ENCODE measurements at places on chromosomes 12 and 14. TPM values are rescaled to one million over a fixed set of nuclear protein-coding genes. Genes with fewer than 3 reads are reported as not detected.

- no peak overlapping the region for H3K4me3 ChIP-seq
- H3K36me3 ChIP-seq: no peaks in the 10 kb centered on the region
- no peaks in the 10 kb centered on the region for H3K4me1 ChIP-seq
Observed at GRCh38 chr12:97575403-97576193, 113.0 kb downstream of the RMST start.

Gene SLC16A7
- polyA plus RNA-seq: not detected

DNA sequence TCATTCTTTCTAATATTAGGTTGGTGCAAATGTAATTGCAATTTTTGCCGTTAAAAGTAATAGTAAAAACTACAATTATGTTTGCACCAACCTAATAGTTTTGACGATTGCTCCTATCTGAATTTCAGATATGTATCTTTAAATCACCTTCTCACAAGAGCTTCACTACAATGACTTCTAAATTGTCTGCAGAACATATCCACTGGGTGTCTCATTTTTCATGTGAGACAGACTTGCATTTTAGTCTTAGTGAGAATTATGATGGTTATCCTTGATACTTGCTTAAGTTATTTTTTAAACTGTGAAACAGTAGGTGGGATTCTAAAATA, 84.6 kb downstream of the ITPR2 start:
- H3K36me3 ChIP-seq: no peaks in the 10 kb centered on the region
- H3K4me3 ChIP-seq: no peak overlapping the region
- no peaks in the 10 kb centered on the region for H3K27me3 ChIP-seq
- H3K4me1 ChIP-seq: peaks cover 36% of the 10 kb centered on the region

DNA sequence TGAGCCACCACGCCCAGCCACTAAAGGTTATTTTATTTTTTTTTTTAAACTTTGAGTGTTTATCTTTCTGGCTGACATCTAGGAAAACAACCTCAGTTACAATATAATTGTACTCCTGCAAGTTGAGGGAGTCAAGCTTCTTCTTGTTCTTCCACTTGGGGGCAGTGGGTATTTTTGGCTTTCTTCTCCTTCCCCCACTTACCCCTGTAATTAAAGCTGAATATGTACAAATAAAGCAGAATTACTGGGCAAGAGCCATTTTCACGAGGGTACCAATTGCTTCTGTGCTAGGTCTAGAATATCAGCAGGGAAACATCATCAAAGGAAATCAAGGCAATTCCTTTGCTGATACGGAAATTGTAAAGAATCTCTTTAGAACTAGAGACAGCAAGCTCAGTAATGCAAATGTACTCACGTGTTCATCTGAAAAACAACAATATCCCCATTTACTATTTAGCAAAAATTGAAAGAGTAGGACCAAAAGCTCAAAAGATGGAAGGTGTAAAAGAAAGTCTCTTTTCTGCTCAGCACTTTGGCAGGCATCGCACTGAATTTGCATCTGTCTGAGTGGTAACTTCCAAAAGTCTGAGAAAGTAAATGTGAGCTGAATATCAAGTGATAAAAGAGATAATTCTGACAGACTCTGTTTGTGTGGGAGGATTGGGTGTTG, 72.8 kb downstream of the TAOK3 start:
- H3K4me3 ChIP-seq: no peak overlapping the region
- H3K27ac ChIP-seq: no peak overlapping the region
- H3K4me1 ChIP-seq: peaks cover 7% of the 10 kb centered on the region
- H3K27me3 ChIP-seq: no peaks in the 10 kb centered on the region

- H3K27ac ChIP-seq: no peak overlapping the region
- DNase-seq: no peak
- H3K27me3 ChIP-seq: no peaks in the 10 kb centered on the region
- H3K36me3 ChIP-seq: no peaks in the 10 kb centered on the region
- no peaks in the 10 kb centered on the region for H3K4me1 ChIP-seq
Observed at GRCh38 chr12:78671295-78671694, 193.3 kb upstream of the SYT1 start.

- H3K27me3 ChIP-seq: peaks cover 98% of the 10 kb centered on the region
- H3K27ac ChIP-seq: no peak overlapping the region
- H3K36me3 ChIP-seq: no peaks in the 10 kb centered on the region
- peaks cover 2% of the 10 kb centered on the region for H3K4me1 ChIP-seq
- H3K4me3 ChIP-seq: no peak overlapping the region
Observed at GRCh38 chr12:53977596-53978445, 3.1 kb upstream of the HOTAIR start.

GRCh38 chr14:104827177-104828055, 26.5 kb downstream of the ZBTB42 start:
- peak; percentile 85 for DNase-seq
- H3K4me1 ChIP-seq: no peaks in the 10 kb centered on the region
- no peak overlapping the region for H3K27ac ChIP-seq

Gene SIX6
- polyA plus RNA-seq: not detected

DNA sequence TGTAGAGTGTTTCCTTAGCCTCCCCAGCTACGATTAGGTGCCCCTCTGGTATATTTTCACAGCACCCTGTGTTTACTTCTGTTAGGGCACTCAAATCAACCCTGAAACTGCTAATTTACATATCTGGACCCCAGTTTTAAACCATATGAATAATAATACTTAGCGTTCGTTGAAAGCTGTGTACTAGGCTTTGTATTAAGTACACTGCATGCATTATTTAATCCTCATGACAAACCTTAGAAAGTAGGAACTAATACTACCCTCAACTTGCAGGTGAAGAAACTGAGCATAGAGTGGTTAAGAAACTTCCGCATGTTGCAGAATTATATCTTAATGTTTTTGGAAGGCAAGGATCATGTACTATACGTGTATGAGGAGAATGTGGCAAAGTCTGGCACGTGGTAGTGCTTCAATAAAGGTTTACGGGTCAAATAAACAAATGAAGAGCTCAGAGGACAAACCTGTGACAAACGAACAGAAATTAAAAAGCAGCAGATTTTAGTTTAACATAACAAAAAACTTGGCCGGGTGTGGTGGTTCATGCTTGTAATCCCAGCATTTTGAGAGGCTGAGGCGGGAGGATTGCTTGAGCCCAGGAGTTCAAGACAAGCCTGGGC, 22.2 kb upstream of the ARID2 start:
- no peak for DNase-seq
- H3K36me3 ChIP-seq: no peaks in the 10 kb centered on the region
- H3K27me3 ChIP-seq: no peaks in the 10 kb centered on the region
- H3K27ac ChIP-seq: no peak overlapping the region

DNA sequence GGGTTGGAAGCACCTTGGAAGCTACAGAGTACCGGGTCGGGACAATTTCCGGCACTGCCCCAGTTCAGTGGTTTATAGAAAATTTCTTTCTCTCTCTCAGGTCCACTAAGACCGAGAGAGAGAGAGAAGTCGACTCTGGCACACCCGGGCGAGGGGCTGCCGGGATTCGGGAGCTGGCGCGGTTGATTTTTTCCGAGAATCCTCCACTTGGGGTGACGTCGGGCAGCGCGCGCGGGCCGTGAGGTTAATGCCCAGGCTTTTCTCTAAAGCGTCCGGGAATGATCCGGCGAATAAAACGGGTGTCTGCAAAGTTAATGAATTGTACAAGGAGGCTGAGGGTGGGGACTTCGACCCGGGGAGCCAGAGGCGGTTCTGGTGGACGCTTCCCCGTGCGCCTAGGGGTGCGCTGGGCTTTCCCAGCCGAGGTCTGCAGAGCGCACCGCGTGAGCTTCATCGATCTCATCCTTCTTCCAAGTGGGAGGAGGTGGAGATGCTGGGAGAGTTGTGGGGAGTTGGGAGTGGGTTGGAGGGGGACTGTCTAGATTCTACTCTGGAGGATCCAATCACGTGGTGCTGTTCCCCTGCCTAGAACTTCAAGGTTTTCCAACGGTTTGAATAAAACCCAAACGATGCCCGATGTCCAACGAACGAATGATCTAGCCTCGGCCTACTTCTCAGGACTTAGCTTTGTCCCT, 51.9 kb upstream of the TBX3 start:
- H3K27ac ChIP-seq: no peak overlapping the region
- no peaks in the 10 kb centered on the region for H3K27me3 ChIP-seq
- no peak overlapping the region for H3K4me3 ChIP-seq
- no peaks in the 10 kb centered on the region for H3K4me1 ChIP-seq

- H3K36me3 ChIP-seq: no peaks in the 10 kb centered on the region
- no peak overlapping the region for H3K4me3 ChIP-seq
- no peaks in the 10 kb centered on the region for H3K4me1 ChIP-seq
- no peak for DNase-seq
- H3K27ac ChIP-seq: no peak overlapping the region
Observed at GRCh38 chr12:28611115-28611435, 420.8 kb downstream of the CCDC91 start.

Gene LRRIQ1
- 0.67 TPM for polyA plus RNA-seq

GRCh38 chr12:15620741-15621539, 168.2 kb downstream of the EPS8 start:
- H3K36me3 ChIP-seq: peaks cover 68% of the 10 kb centered on the region
- no peak for DNase-seq
- no peak overlapping the region for H3K27ac ChIP-seq
- H3K4me3 ChIP-seq: no peak overlapping the region

GRCh38 chr12:54018468-54018984, 9.7 kb upstream of the HOXC6 start:
- peak overlapping the region; percentile 69 for H3K4me3 ChIP-seq
- no peaks in the 10 kb centered on the region for H3K27me3 ChIP-seq
- H3K27ac ChIP-seq: peak overlapping the region; percentile 99
- H3K4me1 ChIP-seq: peaks cover 36% of the 10 kb centered on the region

GRCh38 chr12:94284859-94285258, 136.5 kb downstream of the PLXNC1 start:
- H3K4me3 ChIP-seq: no peak overlapping the region
- H3K27ac ChIP-seq: no peak overlapping the region
- peaks cover 53% of the 10 kb centered on the region for H3K4me1 ChIP-seq
- no peaks in the 10 kb centered on the region for H3K36me3 ChIP-seq
- no peaks in the 10 kb centered on the region for H3K27me3 ChIP-seq

Gene HOXC12
- not detected for polyA plus RNA-seq

DNA sequence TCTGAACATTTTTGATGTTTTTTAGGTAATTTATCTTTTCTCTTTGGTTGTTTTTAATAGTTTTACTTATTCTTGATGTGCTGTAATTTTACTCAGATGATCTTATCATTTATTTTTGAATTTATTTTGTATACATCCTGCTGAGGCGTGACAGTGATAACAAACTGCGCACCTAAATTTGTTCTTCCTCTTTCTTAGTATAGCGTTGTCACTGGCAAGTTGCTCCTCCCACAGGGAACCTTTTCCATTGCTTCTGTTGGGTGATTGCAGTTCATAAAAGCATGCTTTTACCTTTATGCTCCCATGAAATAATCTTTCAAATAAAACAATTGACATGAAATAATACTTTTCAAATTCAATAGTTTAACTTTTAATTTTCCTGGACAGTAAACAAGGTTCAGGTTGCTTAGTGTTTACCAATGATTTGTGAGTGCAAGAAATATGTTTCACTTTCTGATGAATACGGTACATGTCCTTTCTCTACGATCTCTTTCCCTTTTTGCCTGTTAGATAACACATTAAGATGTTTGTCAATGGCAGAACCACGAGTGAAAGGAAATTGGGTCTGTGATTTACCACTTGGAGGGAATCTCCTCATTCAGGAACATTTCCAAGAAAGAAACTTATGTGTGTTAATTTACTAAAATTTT, 223.3 kb downstream of the CCDC91 start:
- H3K4me1 ChIP-seq: no peaks in the 10 kb centered on the region
- H3K36me3 ChIP-seq: peaks cover 4% of the 10 kb centered on the region
- no peaks in the 10 kb centered on the region for H3K27me3 ChIP-seq
- no peak for DNase-seq

- no peak overlapping the region for H3K27ac ChIP-seq
- DNase-seq: peak; percentile 23
- peaks cover 17% of the 10 kb centered on the region for H3K27me3 ChIP-seq
Observed at GRCh38 chr14:21748869-21749303, 75.3 kb upstream of the OR4E1 start.

Measured in SK-N-SH (cell line).